ENCODE measurements at places on chromosomes 6 and 20.
A peak's percentile ranks its signal among the peaks of the same experiment; 100 is the strongest.

DNA sequence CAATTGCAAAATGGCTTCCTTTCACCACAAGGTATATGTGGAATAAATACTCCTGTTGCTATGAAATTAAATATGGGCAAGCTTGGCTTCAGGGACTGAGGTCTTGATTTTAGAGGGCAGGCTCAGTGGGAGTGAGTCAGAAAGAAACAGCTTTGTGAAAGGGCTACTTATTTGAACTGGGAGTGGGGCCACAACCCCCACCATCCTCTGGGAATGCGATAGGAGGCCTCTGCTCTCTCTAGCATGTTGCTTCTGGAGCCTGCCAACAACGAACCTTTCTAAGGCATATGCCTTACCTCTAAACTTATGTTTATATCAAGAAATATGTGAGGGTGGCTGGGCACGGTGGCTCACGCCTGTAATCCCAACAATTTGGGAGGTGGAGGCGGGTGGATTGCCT lies 149.7 kb downstream of the LRRC1 start:
- DNase-seq: no peak

DNA sequence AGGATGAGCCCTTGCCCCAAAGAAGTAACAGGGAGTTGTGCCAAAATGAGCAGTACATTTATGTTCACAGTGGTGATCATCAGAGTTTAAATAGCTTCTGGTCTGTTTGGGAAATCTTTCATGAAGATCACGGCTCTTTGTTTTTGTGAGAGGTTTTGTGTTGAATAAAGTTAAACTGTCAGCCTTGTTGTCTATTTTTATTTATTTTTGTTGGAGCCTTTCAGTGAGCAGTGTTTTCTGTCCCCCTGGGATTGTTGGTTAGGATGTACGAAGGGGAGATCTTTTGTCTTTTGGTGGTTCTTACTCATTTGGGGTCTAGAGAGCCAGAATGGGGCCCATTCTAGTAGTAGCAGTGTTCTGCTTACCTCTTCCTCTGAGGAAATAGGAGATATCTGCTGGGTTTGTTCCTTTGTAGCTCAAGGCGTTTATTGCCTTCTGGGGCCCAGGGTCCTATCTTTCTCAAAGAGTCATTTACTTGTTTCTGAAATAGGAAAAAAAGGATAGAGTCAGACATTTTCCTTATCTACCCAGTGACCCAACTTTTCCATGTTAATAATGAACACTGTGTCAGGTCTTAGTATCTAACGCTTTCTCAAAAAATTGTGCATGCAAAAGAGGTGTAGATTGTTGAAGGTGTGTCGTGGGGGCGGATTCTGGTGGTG lies 157.4 kb downstream of the JARID2 start:
- no peak for DNase-seq

- peak; percentile 33 for DNase-seq
Observed at GRCh38 chr6:34791164-34791700, 651 bp upstream of the BLTP3A start.

DNA sequence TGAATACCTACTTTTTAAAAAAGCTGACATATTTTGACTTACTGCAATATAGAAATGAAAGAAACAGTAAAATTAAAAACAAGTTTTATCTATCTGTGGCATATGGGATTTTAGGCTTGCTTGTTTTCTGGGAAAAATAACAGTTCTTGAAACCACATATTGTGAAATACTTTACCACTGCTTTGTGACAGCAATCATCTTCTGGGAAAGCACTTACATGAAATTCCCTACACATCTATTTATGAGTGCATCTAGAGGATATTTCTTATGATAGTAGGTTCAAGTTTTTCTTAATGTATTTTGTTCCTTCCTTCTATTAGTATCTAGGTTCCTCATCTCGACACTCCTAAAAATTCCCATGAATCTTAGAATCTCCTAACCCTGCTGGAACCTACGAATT lies 75.2 kb downstream of the STXBP5 start:
- DNase-seq: no peak

DNA sequence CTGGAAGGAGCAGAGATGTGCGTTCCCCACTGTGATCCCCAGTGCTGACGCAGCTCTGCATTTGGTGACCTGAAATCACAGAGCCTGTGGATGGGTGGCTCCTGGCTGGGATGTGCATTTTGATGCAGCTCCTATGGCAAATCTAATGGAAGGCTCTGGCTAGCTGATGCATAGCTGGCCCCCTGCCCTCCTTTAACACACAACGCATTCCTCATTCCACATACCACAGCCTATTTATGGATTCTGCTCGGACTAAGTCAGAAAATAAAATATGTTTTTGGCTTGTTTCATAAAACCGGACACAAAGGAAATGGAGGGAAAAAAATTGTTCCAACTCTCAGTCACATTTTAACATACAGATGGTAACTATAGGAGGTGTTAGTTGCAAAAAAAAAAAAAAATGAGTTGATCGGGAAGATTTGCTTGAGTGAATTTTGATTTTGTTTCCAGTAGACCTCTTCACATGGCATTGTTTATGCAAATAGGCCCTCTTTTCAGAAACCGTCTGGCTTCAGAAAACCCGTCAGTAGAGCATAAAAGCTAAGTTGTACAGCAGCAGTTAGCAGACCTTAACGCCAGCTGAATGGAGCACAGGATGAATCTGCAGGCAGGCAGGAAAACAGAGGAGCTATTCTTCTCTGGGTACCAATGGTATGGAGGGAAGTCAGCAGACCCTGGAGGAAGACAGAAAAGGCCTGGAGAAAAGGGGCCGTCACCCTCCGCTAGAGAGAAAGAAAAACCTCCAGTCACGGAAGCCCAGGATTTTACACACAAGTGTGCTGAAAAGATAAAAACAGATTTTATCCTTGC lies 215.4 kb downstream of the HDGFL1 start:
- no peak for DNase-seq

GRCh38 chr20:41136680-41137613 lies at the start of gene PLCG1:
TSS of gene PLCG1 (plus strand) at chr20:41137543. CDS start at chr20:41137642, 99 bp downstream.
- DNase-seq: peak; percentile 89

DNA sequence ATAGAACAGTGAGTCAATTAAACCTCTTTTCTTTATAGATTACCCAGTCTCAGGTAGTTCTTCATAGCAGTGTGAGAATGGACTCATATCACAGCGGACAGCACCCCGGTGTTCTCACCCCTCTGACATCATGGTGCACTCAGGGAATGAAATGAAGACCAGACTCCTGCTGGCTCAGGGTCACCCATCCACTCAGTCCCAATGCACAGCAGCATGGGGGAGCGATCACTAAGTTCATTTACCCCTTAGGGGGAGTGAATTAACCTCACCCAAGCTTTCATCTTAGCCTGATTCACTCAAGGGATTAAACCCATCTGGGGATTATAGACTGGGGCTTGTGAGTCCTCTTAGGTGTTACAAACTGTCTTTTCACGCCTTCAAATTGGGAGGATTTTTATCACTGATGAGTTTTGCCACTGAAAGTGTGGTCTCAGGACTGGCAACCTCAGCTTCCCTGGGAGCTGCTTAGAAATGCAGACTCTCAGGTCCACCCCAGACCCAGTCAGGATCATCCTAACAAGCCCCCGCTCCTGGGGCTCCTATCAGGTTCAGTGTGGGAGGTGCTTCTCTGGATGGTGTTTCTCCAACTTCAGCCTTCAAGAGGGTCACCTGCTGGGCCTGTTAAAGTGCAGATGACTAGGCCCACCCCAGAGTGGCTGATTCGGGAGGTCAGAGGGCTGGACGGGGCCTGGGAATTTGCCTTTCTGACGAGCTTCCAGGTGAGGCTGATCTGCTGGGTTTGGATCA lies 44.3 kb upstream of the FRMD1 start:
- no peak for DNase-seq

- no peak for DNase-seq
Observed at GRCh38 chr6:6843057-6843627, 254.6 kb downstream of the LY86 start.

GRCh38 chr20:15535863-15536262 lies 1037.4 kb downstream of the KIF16B start:
- DNase-seq: no peak

GRCh38 chr6:2086326-2086965 lies 159.0 kb downstream of the GMDS start:
- no peak for DNase-seq

DNA sequence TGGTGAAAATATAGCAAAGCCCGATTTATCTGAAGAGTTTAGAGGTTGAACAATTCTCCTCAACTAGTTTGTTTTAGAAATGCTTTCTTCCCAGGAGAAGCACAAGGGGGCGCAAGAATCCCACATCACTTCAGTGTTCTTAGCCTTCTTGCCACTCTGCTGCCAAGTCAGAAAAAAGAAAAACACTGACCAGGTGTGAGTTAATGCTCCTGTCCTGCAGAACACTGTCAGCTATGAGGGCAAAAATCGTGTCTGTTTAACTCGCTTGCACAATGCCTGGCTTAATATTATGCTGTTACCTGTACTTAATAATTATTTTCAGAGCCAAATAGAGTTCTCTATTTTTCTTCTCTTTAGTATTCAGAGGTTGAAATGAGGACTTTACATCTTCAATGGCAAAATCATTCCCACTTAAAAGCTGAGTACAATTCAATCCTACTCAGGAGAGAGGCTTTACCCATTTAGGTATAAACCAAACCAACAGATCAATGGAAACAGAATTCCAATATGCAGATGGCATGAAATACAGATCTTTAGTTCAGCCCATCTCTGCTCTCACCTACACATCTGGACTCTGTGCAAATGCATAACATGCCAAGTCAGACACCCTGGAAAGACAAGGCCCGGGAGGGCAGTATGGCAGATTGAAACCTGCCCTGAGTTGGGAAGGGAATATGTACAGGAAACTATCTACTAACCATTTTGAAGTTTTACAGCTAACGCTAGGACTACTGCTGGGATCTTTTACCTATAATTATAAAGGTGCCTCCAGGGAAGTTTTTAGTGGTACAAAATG lies 71.4 kb upstream of the TULP1 start:
- no peak for DNase-seq

- DNase-seq: no peak
Observed at GRCh38 chr20:54668271-54669039, 193.1 kb downstream of the DOK5 start.

GRCh38 chr6:151445482-151445881 lies 6.4 kb downstream of the RMND1 start:
- DNase-seq: no peak

- no peak for DNase-seq
Observed at GRCh38 chr20:58522666-58523065, 7.5 kb upstream of the APCDD1L start.

DNA sequence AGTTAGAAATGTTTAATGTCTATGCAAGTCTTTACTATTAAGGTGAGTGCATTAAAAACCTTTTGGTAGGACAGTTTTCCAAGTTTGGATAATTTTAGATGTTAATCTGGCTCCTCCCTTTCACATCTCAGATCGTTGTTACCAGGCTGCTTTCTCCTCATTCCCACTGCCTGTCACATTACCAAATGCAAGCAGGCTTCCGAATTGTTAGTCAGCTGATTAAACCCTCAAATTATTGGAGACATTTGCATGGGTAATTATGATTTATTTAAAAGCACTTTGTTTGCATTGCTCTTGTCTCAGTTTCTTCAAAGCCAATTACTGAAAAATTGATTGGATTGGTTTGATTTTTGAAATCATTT lies 816.5 kb downstream of the KIF16B start:
- DNase-seq: no peak

GRCh38 chr6:89547281-89547680 lies 91.3 kb downstream of the LYRM2 start:
- no peak for DNase-seq

- no peak for DNase-seq
Observed at GRCh38 chr20:61989741-61990140, 75.9 kb downstream of the TAF4 start.

- DNase-seq: no peak
Observed at GRCh38 chr6:33689879-33690278, 21.6 kb downstream of the UQCC2 start.

DNA sequence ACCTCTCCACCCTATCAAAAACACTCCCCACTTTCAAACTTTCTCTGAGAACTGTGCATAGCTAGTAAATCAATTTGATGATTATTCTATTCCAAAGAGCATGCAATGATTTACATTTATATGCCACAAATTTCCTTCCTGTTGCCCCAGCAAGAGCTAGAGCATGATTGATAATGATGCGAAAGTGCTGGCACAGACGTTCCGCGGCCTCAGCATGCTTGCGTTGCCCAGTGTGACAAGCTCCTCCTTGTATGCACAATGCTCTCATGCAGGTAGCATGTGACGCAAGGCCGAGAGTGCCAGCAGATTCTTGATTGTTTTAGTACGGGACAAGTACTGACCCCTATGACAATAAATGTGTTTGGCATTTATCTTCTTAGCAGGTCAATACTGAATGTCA lies 696.3 kb upstream of the SLC35B3 start:
- DNase-seq: no peak

GRCh38 chr6:70129341-70129740 lies 173.5 kb downstream of the COL9A1 start:
- no peak for DNase-seq

GRCh38 chr6:40391086-40391485 lies 196.1 kb downstream of the LRFN2 start:
- no peak for DNase-seq

DNA sequence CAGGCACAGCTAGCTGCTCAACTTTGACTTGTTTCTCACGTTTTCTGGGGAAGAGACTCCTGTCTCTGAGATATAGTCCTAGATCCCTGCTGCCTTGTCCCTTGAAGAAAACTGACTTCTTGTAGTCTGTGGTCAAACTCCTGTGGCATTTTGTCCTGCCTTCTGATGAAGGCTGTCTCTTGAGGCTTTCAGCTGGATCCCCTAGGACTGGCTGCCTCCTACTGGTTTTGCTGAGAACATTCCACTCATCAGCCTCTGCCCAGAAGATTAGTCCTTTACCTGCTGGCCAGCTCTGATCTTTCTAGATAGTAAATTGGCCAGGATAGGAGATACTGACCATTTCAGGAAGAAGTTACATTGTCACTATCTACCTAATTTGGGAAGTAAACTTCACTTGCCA lies 71.9 kb upstream of the CNR1 start:
- DNase-seq: peak; percentile 22

DNA sequence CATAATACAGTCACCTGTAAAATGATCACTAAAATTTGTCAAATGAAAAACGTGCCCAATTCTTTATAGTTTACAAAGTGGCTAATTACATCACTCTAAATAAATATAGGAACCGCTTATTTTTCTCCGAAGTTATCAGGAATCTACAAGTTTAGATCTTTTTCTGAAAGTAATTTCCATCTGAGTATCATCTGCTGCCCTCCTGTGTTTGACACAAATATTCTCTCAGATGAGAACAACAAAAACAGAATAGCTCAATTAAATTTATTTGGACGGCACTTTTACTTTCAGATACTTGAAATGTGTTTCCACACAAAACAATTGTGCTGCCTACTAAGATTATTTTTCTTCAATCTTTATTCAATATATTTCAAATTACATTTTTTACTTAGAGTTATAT lies 5.0 kb downstream of the SF3B5 start:
- no peak for DNase-seq

GRCh38 chr20:62067547-62068260 lies 2.0 kb upstream of the TAF4 start:
- no peak for DNase-seq

DNA sequence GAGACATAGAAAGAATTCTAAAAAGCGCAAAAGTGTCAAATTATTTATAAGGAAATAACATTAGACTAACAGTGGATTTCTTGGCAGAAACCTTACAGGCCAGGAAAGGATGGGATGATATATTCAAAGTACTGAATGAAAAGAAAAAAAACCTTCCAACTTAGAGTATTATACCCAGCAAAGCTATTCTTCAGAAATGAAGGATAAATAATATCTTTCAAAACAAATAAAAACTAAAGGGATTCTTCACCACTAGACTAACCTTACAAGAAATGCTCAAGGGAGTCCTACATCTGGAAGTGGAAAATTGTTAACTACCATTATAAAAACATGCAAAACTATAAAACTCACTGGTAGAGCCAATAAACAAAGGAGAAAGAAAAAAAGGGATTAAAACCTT lies 65.8 kb downstream of the SLC22A2 start:
- DNase-seq: no peak

- DNase-seq: peak; percentile 43
Observed at GRCh38 chr20:325889-326644, 715 bp downstream of the SOX12 start.

Measured in GM12892 (cell line).